Muscle of leg (tissue), 16 donors: ENCODE measurements at places on chromosomes 12 and 14.

- DNase-seq, result no peak
These were observed 10.3 kb downstream of the CLMN start for GRCh38 chr14:95309261-95310051.

- peak; percentile 85 for DNase-seq
These were observed 7.2 kb upstream of the GPR84 start for GRCh38 chr12:54371328-54372112.

DNA sequence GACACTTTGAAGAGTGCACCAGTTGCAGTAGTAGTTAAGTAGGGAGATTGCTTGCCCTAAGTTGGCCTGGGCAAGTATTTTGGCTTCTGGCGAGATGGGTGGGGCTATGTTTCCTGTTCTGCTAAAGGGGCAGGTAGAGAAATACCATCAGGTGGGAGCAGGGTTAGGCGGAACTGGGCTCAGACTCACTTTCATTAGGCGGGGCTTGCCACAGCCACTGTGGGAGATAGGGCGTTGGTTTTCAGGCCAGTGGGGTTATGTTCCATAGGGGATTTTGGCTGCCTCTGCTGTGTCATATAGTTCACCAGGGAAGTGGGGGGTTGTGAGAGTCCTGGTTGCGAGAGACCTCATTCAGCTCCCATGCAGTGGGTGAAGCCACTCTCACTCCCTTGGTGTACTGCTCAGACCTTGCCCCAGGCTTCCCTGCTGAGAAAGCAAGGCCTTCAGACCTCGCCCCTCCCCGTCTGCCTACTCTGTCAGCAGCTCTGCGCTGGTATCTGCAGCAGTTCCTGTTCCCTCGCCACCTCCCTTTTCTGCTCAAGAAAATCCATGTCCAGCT is 43.3 kb downstream of the AEBP2 start:
- DNase-seq, result peak; percentile 26

DNA sequence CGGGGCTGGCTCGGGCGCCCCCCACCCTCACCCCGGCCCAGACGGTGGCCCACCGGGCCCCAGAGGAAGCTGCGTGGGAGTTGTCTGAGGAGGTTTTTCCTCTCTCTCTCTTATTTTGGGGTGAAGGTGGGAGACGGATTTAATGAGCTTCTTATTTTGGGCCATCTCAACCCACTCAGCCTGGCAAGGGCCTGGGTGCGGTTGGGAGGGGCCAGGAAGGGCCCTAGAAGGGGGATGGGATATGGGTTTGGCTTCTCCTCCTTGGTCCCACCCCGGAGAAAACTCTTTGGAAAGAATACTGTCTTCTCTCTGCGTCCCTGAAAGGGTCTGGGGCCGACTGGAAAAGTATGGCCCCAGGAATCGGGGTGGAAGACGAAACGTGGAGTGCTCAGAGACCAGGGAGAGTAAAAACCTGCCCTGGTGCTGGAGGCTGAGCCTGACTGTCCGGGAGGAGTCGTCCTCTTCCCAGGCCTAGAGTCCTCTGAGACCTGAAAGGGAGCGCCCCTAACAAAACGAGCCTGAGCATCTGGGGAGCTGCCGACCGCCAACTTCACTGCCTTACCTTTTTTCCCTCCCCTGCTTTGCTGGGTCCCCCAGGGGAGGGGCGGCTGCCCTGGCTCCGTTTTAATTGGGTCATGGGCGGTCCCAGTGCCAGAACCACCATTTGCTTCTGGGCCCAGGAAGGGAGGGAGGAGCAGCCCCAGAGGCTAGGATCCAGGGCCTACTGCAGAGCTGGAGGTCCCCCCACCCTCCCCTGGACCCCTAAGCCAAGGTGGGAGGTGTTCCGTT is 1.6 kb downstream of the MMP14 start:
- DNase-seq, result peak; percentile 69

DNA sequence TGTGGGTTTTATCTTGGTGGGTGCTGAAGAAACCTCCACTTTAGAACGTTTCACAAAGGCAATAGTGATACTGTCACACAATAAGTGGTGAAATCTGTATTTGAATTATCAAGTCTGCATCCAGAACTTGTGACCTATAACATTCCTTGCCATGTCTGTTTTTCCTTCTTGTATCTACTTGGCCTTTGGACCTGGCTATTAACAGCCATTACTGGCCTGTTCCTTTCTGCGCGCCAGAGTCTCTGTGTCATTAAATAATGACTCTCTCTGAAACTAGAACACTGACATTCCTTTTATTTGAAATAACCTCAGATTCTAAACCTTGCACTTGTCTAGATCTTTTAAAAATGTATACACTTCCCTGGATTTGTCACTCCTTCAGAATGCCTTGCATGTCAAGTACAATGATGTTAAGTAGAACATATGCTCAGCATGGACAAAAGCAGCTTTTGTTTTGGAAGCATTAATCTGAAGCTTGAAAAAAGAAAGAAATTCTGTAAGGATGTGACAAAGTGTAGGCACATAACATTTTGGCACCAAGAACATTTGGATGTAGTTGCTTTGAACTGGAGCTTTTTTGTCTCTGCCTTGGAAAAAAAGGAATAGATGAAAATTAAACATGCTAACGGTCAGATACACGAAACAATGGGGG is 95.5 kb upstream of the RPL10L start:
- no peak for DNase-seq

GRCh38 chr12:61846765-61847164 is 413.4 kb upstream of the USP15 start:
- DNase-seq, result no peak

DNA sequence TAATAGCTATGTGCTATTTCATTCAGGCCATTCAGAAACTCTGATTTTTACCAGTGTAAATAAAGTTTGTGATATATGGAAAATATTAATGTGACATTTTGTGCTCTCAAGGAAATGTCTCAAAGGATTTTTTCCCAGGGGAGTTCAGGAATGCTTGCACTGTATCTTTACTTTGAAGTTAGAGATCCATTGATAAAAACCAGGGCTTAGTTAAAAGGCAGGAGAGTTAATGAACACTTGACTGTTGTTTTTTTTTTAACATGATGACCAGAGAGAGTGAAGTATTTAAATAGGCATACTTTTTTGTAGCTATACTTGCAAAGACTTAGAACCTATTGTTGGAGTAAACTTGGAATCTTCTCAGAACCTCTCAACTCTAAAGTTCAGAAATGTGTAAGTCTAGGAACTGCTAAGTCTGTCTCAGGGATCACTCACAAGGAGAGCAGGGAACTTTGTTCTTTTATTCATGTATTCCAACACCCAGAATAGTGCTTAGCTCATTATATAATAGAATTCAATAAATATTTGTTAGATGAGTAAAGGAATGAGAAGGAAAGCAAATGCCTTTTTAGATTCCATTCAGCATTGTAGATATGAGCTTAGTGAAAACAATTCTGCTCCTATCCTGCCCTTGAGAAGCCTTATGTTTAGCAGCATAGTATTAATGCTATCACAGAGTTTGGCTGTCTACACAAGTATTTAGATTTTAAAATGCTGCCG is 117.5 kb downstream of the DAAM1 start:
- DNase-seq, result no peak

DNA sequence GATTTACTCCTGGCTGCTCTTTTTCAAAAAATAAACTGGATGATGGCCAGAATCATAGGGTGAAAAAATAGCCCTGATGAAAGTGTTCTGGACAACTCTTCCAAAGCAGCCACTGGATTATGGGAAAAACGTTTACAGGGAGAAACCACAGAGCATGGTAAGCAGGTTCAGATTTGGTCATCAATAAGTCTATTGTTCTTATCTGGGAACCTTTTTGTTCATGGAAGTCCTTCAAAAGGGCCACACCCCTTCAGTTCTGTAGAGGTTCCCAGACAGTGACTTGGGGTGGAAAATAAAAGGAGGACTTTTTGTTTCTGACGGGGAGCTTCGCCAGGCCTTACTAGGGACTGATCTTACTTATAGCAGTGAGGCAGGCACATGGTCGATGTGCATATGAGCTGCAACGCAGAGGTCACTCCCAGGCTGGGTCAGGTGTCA is 117.4 kb upstream of the SLC38A2 start:
- peak; percentile 35 for DNase-seq

DNA sequence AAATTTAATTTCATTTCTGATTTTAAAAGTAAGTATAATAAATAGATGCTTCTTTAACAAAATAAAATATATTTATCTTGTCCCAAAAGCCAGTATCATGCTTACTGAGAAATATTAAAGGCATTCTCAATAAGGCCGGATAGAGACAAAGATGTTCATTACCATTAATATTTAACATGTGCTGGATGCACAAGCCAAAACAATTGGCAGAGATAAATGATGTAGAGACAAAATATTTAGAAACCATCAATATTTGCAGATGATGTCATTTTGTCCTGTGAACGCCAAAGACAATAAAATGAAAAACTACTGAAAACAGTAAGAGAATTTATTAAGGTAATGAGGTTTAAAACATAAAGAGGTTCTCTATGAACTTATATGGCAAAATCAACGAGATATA is 313.5 kb downstream of the ITPR2 start:
- peak; percentile 75 for DNase-seq

DNA sequence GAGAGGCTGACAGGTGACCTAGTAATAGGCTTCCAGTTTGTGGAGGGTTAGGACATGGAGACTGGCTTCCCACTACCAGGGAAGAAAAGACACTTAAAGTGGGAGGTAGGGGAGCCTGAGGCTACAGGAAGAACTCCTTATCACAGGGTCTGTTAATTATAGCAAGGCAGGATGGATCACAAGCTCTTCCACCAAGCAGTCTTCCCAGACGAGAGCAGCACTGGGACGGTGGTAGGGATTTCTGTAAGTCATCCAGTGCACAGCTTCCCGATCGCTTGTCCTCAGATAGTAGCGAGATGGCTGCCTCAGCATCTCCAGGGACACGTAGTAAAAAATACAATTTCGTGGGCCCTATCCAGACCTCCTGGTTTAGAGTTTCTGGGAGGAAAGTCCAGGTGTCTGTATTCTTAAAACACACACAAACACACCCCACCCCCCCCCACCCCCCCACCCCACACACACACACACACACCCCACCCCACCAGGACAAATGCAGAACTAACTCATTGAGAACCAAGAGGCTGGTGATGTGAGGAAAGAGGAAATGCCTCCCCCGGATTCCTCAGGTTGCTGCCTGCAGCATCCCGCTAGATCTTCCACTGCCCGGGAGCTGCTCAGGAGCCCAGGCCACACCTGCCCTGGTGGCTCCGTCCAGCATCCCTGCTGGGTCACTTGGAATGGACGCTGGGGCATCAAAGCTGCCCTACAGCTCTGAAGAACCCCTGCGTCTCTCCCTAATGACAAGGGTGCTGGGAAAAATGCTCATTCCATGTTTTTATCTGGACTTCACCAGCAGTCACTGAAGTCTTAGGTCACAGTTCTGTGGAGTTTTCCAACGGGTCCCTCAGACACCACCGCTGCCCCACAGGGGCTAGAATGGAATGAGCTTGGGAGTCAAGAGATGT is 307.2 kb downstream of the CACNA1C start:
- no peak for DNase-seq

GRCh38 chr14:87754520-87755223 is 238.3 kb downstream of the GALC start:
- peak; percentile 53 for DNase-seq

GRCh38 chr12:59186451-59186850 is 266.1 kb upstream of the LRIG3 start:
- DNase-seq, result peak; percentile 66

- peak; percentile 64 for DNase-seq
These were observed 20.2 kb downstream of the KRT8 start for GRCh38 chr12:52884526-52885293.
